ENCODE measurements at places on chromosomes 16 and 17.
A peak's percentile ranks its signal among the peaks of the same experiment; 100 is the strongest.

- no peak for DNase-seq
Observed at GRCh38 chr17:72517413-72518158, 396.8 kb downstream of the SOX9 start.

DNA sequence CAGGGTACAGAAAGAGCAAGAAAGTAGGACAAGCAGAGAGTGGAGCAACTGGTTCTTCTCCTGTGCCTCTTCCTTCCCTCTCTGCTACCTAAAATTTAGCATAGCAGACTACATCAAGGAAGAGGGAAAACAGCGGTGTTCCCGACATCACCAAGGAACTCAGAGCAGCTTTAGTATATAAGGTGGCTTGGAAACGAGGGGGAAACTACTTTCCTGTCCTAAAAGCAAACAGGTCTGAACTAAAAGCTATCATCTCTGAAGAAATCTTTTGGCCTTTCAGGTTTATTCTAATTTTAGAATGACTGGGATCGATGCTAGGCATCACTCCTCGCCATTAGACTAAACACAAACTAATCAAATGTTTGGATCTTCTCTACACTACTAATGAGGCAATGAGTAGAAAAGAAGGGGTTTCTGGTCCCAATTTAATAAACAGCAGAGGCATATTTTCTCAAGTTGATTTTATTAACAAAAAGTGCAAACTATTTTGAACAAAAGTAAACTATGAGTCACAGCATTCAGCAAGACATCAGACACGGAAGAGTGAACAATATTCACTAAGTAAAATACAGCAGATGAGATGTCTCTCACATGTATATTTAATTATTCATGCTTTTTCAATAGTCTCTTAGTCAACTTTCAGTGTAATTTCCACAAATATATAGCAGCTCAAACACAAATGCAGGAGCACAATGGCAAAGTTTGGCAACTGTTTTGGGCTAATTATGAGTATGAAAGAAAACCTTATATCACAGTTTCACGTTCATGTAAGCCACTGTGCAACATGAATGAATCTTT, 108.7 kb downstream of the TRIM37 start:
- DNase-seq, result no peak

- peak; percentile 52 for DNase-seq
Observed at GRCh38 chr17:7836596-7837407, 2.8 kb downstream of the KDM6B start.

GRCh38 chr17:57309479-57309878, 53.2 kb downstream of the MSI2 start:
- DNase-seq, result peak; percentile 59

DNA sequence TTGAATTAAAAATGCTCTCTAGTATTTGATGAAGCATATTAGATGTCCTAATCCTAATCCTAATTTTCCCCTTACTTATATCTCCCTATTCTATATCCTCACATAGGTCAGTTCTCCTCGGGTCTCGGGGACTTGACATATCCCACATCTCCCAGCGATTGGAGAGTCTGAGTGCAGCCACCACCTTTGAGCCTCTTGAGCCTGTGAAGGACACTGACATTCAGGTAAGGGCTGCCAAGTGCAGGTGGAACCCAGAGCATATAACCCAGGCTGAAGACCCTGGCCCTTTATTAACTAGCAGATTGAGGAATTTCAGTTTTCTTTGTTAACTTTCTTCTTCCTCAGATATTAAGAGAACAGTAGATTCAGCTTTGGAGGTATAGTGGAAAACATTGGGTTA, 28.5 kb downstream of the NUP93 start:
- no peak for DNase-seq

DNA sequence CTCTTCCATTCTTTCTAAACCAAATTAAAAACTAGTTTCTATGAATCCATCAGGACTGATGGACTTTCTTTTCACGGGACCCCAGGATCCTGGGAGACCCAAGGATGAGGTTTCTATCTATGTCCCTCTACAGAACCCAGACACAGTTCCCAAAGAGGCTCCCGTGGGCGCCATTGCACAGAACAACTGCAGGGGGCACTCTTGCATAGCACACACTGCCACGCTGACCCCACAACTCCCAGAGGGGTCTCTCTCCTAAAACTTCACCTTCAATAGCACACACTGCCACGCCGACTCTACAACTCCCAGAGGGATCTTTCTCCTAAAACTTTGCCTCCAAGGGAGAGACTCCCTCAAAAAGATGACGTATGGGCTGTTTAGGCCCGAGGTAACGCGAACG, 9.0 kb downstream of the ABR start:
- no peak for DNase-seq

GRCh38 chr17:38671939-38672720, 2.6 kb downstream of the EPOP start:
- DNase-seq, result no peak

DNA sequence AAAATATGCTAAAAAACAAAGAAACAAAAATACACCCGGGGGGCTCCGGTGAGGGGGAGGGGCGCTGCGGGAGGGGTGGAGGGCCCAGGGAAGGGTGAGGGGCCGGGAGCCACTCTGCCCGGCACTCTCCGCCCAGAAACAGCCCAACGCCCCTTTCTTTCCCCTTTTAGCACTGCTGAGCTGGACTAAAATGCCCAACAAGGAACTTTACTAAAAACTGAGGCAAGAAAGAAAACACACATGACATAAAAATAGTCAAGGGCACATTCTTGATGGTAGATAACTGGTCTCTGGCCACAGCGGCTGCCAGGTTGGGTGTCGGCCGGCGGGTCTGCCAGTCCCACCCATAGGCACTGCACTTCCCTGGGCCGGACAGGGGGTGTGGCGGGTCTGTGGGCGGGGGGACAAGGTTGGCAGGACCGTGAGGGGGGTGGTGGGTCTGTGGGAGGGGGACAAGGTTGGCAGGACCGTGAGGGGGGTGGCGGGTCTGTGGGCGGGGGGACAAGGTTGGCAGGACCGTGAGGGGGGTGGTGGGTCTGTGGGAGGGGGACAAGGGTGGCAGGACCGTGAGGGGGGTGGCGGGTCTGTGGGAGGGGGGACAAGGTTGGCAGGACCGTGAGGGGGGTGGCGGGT, 20.9 kb downstream of the METRNL start:
- no peak for DNase-seq

DNA sequence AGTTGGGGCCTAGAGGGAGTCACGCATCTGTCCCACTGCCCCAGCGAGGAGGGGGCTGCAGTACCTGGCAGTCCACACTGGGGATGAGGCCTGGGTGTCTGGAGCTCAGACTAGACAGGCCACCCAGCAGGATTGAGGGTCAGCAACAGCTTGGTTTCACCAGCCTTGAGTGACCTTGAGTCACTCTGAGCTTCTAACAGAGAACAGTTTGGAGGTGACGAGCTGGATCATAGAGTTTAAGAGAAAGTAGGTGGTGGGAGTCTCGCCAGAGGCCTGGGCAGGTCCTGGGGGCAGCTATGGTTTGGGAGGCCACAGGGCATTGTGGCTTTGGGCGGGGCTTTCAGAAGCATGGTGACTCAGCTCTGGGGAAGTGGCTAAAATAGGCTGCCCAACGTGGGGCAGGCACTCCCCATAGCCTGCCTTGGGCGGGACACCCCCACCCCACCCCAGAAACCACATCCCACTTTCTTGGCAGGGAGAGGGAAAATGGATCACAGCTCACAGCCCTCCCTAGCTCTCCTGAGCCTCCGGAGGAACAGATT, 20.5 kb downstream of the CDC42EP4 start:
- DNase-seq, result no peak

- DNase-seq, result no peak
Observed at GRCh38 chr16:4109250-4109736, 6.9 kb downstream of the ADCY9 start.

- no peak for DNase-seq
Observed at GRCh38 chr17:75338335-75338734, 49.1 kb upstream of the SLC25A19 start.

- no peak for DNase-seq
Observed at GRCh38 chr16:30837904-30838303, 50.9 kb upstream of the ZNF629 start.

GRCh38 chr17:63390090-63390489, 56.0 kb downstream of the CYB561 start:
- DNase-seq, result no peak

- no peak for DNase-seq
Observed at GRCh38 chr16:20729141-20729540, 12.5 kb downstream of the THUMPD1 start.

DNA sequence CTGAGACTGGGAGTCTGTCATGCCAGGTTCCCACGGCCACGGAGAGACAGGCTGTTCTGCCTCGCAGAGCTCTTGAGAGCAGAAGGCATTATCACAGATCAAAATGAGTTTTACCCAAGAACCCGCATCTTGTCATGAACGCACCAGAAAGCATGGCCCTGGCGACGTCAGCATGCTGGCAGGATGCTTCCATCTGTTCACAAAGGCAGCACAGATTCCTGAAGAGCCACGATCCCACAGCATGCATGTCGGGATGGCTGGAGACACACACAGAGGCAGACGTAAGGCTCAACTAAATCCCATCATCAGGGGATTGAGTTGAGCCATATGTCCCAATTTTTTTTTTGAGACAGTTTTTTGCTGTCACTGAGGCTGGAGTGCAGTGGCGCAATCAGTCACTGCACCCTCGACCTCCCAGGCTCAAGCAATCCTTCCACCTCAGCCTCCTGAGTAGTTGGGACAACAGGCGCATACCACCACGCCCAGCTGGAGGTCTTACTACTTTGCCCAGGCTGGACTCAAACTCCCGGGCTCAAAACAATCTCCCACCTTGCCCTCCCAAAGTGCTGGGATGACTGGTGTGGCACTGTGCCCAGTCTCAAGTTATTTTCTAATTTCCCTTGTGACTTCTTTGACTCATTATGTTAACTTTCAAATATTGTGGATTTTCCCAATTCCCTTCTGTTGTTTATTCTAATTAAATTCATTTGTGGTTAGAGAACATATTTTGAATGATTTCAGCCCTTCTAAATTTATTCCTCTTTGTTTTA, 11.1 kb downstream of the FANCA start:
- peak; percentile 95 for DNase-seq

DNA sequence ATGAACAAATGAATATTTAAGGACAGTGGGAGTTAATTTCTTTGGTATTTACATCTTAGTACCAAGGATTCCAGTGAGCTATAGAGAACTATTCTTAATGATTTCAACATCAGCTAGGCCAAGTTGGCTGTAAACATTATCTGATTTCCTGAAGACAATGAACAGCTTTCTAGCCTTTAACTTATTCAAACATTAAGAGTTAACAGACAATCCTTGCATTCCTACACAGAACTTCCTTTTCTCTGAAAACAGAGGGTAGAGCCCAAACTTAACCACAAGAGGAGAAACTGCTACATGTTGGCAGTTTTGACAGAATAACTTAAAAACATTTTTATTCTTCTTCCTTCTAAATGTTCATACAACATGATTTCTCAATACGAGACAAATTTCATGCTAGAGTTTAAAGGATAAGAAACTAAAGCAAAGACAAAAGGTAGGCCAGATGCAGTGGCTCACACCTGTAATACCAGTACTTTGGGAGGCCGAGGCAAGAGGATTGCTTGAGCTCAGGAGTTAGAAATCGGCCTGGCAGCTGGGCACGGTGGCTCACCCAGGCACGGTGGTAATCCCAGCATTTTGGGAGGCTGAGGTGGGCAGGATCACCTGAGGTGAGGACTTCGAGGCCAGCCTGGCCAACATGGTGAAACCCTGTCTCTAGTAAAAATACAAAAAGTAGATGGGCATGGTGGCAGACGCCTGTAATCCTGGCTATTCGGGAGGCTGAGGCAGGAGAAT, 4.4 kb downstream of the CRLF3 start:
- DNase-seq, result no peak

DNA sequence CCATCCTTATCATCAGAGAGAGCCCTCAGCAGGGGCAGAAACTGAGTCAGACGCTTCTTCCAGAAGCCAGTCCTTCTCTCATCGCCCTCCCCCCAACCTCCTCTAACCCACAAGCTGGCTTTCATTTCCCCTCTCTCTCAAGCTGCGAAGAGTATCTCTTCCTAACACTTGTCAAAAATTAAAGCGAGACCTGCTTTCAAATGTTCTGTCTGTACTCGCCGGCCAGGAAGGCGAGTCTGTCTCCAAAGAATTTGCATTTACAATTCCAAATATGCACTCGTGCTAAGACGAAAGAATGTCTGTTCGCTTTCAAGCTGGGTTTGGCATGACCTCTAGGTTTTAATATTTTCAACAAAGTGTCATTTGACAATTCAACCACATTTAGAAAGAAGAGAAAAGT, 140.4 kb downstream of the RGS9 start:
- DNase-seq, result no peak

GRCh38 chr17:40063187-40063771, 514 bp downstream of the THRA start:
- DNase-seq, result no peak

DNA sequence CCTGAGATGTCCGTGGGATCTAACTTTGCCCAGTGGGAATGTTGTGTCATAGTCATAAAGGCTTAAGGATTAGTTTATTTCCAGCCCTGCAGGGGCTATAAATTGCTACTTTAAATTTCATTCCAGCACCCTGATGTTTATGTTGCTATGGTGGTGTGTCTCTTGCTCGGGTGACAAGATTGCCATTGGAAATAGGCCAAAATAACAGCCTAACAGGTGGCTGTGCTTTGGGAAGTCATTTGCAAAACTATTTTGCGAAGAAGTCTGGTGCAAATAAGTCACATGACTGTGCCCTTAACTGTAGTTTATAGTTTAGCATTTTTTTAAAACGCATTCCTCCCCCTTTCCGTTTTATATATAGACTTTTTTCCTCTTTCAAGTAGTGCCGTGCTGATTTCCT, 23.1 kb downstream of the PITPNC1 start:
- DNase-seq, result no peak

DNA sequence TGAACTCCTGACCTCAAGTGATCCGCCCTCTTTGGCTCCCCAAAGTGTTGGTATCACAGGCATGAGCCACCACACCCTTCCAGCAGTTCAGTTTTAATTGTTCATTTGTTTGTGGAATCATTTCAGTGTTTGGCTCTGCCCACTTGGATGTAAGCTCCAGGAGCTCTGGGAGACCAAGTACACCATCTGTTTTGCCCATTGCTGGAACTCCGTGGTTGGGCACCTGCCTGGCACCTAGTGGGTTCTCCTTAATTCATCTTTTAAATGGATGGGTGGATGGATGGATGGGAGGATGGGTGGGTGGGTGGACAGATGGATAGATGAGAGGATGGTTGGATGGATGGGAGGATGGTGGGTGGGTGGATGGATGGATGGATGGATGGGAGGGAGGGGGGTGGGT, 953 bp upstream of the NECAB2 start:
- DNase-seq, result no peak

DNA sequence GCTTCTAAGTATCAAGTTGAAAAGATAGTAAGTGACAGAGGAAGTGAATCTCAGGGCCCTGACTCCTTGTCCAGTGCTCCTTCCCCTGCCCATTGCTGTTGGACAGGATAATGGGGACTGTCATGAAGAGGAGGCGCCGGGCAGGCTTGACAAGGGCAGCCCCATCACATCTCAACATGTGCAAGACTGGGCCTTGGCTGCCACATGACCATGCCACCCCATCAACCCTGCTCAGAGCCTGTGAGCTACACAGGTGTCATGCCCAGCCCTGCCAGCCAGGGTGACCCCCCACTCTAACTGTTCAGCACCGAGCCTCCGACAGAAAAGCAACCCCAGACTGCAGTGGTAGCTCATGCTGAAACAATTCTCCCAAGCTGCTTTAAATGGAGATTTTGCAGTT, 171.6 kb downstream of the C16orf78 start:
- DNase-seq, result no peak

GRCh38 chr17:66339561-66339960, 37.1 kb downstream of the PRKCA start:
- no peak for DNase-seq

Data from NCI-H524 treated with DMSO at 0.1 percent for 48 hours (cell line).